ENCODE measurements at places on chromosomes 2 and 18. TPM values are rescaled to one million over a fixed set of nuclear protein-coding genes. Genes with fewer than 3 reads are reported as not detected.

DNA sequence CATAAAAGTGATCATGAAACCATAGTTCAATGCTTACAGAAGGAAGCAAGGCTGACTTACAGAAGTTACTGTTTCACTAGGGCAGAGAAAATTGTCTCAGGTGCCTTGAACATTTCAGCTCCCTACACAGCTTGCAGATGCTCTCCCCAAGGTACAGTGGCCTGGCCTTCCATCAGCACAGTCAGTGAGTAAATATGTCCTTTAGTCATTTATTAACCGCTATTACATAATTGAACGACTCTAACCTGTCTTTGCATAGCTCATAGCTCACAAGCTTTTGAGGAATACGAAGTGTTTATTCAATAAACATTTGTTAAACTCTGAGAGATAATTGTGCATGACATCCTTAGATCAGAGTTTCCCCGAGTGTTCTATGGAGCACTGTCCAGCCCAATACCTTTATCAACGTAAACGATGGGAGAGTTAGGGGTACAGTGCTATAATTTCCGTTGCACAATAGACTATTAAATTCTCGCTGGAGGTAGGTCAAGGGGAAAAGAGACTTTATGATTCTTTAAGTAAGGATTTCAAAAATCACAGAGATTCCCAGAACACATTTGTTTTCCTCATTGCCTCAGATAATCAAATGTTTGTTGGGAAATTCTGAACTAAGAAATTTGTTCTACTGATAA, 677.8 kb downstream of the TSN start:
- no peaks in the 10 kb centered on the region for H3K4me1 ChIP-seq
- no peak overlapping the region for H3K4me3 ChIP-seq

GRCh38 chr2:161952783-161953191, 121.2 kb downstream of the DPP4 start:
- H3K4me1 ChIP-seq = peaks cover 3% of the 10 kb centered on the region
- no peaks in the 10 kb centered on the region for H3K27me3 ChIP-seq
- no peak overlapping the region for H3K4me3 ChIP-seq
- no peak for DNase-seq

- peaks cover 5% of the 10 kb centered on the region for H3K4me1 ChIP-seq
- no peak for DNase-seq
- no peaks in the 10 kb centered on the region for H3K27me3 ChIP-seq
- no peaks in the 10 kb centered on the region for H3K36me3 ChIP-seq
- H3K27ac ChIP-seq = no peak overlapping the region
Measured at GRCh38 chr2:64857581-64858471, 131.4 kb upstream of the SLC1A4 start.

GRCh38 chr2:204184226-204184625, 247.7 kb downstream of the ICOS start:
- no peak for DNase-seq
- no peaks in the 10 kb centered on the region for H3K27me3 ChIP-seq
- no peak overlapping the region for H3K27ac ChIP-seq
- no peaks in the 10 kb centered on the region for H3K36me3 ChIP-seq

GRCh38 chr2:72738096-72738495, 87.7 kb downstream of the EXOC6B start:
- H3K4me1 ChIP-seq = no peaks in the 10 kb centered on the region
- no peak overlapping the region for H3K27ac ChIP-seq
- no peaks in the 10 kb centered on the region for H3K36me3 ChIP-seq
- DNase-seq = no peak

Gene LIMS1
- 39.0 TPM for total RNA-seq

GRCh38 chr18:41126541-41127235, 828.3 kb upstream of the PIK3C3 start:
- no peaks in the 10 kb centered on the region for H3K27me3 ChIP-seq
- no peaks in the 10 kb centered on the region for H3K4me1 ChIP-seq
- no peak overlapping the region for H3K27ac ChIP-seq

DNA sequence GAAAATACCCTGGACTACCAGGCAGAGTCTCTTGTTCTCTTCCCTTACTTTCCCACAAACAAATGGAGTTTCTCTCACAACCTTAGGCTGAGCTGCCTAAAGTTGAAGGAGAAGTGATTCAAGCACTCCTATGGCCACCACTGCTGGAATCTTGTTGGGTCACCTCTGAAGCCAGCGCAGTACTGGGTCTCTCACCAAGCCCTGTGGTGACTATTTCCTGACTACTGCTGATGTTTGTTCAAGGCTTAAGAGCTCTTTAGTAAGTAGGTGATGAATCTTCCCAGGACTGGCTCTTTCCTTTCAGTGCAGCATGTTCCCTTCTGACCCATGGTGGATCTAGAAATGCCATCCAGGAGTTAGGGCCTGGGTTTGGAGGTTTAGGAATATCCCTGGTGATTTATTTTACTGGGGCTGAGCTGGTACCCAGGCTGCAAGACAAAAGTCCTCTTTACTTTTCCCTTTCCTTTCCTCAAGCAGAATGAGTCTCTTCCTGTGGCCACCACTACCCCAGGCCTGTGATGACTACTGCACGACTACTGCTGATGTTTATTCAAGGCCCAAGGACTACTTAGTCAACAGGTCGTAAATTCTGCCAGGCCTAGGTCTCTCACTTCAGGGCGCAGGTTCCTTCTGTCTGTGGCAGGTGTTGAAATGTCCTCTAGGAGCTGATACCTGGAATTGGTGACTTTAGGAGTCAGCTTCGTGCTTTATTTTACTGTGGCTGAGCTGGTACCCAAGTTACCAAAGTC, 121.8 kb downstream of the SLC4A10 start:
- H3K36me3 ChIP-seq = no peaks in the 10 kb centered on the region
- no peak overlapping the region for H3K4me3 ChIP-seq
- no peaks in the 10 kb centered on the region for H3K27me3 ChIP-seq
- no peaks in the 10 kb centered on the region for H3K4me1 ChIP-seq
- H3K27ac ChIP-seq = no peak overlapping the region
- DNase-seq = no peak

Gene SPDYA
- total RNA-seq = 0.35 TPM

DNA sequence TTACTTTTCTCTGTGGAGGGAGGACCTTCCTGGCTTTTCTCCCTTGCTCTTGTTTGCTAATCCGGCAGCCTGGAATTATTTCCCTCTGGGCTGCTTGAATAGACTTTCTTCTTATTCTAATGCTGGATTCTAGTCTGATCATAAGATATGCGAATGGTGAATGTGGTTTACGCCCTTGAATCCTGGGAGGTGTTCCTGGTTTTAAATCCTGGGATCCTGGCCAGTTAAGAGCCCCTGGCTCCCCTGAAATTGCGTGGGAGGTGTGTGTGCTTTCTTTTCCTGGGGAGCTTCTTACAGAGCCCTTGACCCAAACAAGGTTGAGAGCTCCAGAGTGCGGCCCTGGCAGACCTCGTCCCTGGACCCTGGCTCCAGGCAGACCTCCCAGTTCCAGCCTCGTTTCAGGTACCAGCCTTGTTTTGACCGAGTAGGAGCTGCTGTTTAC, 2.8 kb downstream of the SH3BP4 start:
- no peaks in the 10 kb centered on the region for H3K36me3 ChIP-seq
- peaks cover 19% of the 10 kb centered on the region for H3K4me1 ChIP-seq
- H3K27me3 ChIP-seq = peaks cover 10% of the 10 kb centered on the region

DNA sequence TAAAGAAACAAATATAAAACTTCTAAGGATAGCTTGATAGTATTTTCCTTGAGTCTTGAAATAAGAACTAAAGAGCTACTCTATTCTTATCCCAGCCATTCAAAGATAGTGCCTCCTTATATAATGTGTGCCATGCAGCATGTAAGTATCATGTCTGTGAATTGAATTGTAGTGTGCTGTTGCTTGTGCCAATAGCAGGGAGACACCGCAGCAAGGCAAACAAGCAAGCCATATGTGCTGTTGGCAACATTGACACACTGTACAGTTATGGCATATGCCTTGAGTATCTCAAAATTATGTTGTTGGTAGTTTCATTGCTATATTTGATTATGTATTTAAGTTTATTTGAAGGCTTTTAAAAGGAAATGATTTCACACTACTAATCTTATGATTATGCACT, 58.2 kb downstream of the ERBB4 start:
- DNase-seq = no peak
- H3K27me3 ChIP-seq = no peaks in the 10 kb centered on the region
- H3K27ac ChIP-seq = no peak overlapping the region
- H3K4me1 ChIP-seq = no peaks in the 10 kb centered on the region
- no peaks in the 10 kb centered on the region for H3K36me3 ChIP-seq
- H3K4me3 ChIP-seq = no peak overlapping the region

Gene RGPD8
- 8.2 TPM for total RNA-seq

Gene BMP10
- total RNA-seq = not detected
